Germinal center (tissue), 1 donor: ENCODE measurements at places on chromosomes 5 and 9.

GRCh38 chr5:74254257-74254656 is 386.3 kb downstream of the ENC1 start:
- no peak for DNase-seq

- DNase-seq: no peak
Measured at GRCh38 chr9:61670616-61671015, 480.8 kb downstream of the SPATA31A7 start.

DNA sequence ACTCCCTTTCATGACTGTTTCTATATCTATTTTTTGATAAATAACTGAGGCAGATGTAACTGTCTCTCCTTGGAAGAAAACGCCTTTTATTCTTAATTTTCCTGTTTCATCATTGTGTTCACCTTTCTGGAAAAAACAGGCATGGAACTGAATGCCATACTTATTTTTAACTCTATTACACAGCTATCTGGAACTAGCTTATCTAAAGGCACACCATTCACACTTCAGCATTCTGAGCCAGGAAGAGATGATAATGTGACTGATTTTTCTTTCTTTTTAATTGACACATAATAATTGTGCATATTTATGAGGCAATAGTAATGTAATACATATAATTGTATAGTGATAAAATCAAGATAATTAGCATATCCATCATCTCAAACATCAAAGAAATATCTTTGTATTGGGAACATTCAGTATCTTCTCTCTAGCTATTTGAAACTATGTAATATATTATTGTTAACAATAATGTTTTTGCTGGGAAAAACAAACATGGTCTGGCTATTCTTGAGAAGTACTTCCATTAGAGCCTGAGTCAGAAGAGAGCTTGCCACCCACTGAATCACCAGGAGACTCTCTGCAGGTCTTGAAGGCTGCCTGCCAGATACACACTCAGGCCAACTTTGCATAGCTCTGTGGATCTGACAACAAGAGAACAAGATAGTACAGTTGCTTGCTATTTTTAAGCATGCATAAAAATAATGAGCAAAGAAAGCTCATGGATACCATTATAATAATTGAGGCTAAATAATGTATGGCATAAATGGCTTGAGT is 501.0 kb upstream of the EDIL3 start:
- DNase-seq: no peak

DNA sequence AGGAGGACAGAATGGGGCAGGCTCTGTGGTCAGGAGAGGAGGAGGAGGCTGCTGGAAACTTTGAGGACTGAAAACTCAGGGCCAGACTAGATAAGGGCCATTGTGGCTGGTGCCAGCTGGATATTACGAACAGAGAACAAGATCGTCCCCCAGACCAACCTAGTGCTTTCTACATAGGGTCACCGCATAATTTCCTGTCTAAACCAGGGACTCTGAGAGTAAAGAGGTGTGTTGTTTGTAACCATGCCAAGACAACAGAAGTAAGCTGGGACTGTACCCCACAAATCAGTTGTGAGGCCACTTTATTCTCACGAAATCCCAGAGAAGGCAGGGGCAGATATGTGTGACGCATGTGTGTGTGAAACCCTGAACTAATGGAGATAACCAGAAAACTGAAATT is 20.3 kb upstream of the GFPT2 start:
- DNase-seq: no peak

DNA sequence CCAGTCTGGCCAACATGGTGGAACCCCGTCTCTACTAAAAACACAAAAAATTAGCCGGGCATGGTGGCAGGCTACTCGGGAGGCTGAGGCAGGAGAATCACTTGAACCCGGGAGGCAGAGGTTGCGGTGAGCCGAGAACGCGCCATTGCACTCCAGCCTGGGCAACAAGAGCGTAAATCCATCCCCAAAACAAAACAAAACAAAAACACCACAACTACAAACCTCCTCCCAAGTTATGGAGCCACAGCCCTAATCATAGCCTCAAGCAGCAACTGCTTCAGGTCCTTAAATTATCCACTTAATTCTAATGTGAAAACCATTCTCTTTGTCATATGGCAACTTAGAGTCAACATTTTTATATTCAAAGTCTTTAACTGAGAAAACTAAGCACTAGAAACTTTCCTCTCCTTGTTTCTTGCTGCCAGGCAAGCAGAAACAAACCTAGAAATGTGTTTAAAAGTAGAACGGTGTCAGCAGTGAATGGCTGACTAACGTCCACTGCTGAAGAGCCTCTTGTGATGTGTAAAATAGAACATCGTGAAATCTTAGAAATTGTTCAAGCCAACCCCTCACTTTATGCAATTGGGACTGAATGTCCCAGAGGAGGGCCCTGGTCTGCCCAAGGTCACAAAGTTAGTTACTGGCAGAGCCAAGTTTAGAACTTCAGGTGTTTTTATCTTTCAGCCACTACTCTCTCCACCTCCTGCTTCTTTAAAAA is 5.7 kb downstream of the TMEM245 start:
- no peak for DNase-seq

- no peak for DNase-seq
Measured at GRCh38 chr5:171593976-171594375, 174.5 kb downstream of the FGF18 start.

DNA sequence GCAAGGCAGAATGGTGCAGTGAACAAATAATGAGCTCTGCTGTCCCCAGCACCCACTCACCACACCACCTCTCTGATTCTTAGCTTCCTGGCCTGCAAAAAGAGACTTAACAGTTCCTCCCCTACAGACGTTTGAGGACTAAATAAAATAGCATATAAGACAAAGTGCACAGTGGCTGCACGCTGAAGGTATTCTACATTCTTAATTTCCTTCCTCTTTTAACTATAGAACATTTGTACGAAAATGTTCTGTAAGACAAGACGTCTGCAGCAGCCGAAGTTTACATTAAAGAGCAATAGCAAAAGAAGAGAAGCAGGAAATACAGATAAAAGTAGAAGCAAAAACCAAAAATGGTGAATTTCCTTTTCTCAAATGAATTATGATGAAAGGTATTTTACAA is 15.7 kb downstream of the FBN2 start:
- DNase-seq: no peak

DNA sequence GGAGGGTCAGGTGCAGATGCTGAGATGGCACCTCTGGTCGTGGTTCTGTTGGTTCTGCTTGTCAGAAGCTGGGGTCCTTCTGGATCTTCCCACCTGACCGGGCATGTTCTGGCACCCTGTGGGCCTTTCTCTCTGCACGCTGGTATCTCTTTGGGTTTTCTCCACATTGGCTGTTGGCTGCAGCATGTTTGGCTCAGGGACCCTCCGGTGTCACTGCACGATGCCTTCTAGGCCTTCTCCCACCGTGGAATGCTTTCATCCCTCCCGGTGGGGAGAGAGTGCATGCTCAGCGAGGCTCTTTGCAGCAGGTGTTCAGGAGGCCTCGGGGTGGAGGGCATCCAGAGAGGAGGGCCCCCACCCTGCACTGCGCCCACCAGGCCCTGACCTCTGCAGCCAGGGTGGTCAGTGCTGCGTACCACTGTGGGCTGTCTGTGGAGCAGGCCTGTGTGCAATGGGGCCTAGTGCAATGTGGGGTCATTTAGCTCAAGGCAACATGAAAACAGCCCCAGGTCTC is 119.4 kb downstream of the WNK2 start:
- no peak for DNase-seq

DNA sequence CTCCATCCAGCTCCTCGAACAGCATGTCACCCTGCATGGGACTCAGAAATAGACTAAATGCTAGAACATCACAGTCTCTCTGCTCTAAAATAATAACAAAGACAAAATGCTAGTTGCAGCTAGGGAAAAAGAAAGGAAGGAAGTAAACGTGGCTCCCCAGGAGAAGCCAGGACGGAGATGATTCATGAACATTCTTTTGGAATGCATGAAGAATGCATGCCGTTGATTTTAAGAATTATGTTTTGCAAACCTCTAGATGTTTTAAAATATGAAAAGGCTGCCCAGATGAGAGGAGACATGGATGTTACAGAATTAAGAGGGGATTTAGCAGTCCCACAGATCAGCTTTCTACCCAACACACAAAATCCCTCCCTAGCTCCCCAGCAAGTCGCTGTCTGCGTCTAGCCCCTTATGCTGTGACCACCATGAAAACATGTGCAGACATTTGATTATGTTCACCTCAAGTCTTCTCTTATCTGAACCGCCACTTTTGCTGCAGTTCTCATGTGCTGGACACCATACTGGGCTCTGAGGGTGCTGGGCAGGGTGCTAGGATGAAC is 139.4 kb upstream of the LMX1B start:
- no peak for DNase-seq

DNA sequence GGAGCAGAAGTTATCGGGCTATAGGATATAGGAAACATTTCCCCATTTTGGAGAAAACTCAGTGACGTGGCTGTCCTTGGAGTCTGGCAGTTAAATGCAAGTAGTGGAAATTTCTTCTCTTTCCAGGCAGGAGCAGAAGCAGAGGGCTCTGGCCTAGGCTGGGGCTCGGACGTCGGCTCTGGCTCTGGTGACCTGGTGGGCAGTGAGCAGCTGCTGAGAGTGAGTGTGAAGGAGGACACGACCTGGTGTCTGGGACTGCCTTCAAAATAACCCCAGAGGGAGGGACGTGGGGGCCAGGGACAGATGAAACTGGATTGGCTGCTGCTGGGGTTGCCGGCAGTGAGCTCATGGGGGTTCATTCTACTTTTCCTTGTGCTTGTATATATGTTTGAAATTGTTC is 79.5 kb downstream of the COL15A1 start:
- DNase-seq: no peak

GRCh38 chr9:129681924-129682323 is 16.5 kb downstream of the PRRX2 start:
- no peak for DNase-seq

GRCh38 chr5:88193896-88194295 is 74.7 kb downstream of the TMEM161B start:
- no peak for DNase-seq

- no peak for DNase-seq
Measured at GRCh38 chr9:88458716-88459465, 70.6 kb downstream of the SPIN1 start.

- no peak for DNase-seq
Measured at GRCh38 chr9:136365775-136366222, 2.3 kb upstream of the DNLZ start.

GRCh38 chr5:108878756-108879155 is 131.1 kb downstream of the FER start:
- no peak for DNase-seq

DNA sequence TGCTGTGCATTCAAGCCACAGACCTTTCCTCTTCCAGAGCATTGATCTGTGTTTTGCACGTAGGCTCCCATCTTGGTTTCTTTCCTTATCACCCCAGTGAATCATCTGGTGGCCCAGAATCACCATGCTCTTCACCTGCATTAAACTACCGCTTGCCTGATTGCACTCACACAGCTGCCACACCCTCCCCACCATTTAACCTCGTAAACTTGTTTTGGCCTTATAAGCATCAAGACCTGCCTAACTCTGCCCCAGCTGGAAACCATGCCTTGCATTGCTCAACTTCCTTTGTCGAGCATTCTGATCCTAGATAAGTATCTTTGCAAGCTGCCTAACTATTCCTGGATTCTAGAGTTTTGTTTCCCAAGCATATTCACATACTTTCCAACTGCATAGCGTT is 369.6 kb upstream of the SEMA6A start:
- DNase-seq: no peak

GRCh38 chr9:97518909-97519307 is 17.4 kb downstream of the TMOD1 start:
- DNase-seq: no peak

GRCh38 chr5:102288630-102289029 is 7.5 kb downstream of the SLCO4C1 start:
- DNase-seq: no peak

- DNase-seq: no peak
Measured at GRCh38 chr9:96719521-96719920, 58.4 kb downstream of the ZNF510 start.

DNA sequence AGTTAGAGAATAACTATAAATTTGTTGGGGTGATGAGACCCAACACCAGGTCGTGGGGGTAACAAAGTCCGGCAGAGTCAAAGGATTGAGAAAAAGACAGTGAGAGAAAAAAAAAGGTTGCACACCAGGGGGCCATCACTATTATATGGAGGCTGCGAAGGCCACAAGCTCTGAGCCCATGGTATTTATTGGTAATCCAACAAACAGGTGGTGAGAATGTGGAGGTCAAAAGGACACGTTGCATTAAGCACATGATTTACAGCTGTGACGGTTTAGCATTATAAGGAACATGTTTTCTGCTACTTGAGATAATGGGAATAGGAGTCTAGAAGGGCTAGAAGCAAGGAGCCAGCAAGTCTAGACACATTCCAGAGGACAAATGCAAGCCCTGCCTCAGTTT is 2202.2 kb upstream of the C9orf72 start:
- no peak for DNase-seq

DNA sequence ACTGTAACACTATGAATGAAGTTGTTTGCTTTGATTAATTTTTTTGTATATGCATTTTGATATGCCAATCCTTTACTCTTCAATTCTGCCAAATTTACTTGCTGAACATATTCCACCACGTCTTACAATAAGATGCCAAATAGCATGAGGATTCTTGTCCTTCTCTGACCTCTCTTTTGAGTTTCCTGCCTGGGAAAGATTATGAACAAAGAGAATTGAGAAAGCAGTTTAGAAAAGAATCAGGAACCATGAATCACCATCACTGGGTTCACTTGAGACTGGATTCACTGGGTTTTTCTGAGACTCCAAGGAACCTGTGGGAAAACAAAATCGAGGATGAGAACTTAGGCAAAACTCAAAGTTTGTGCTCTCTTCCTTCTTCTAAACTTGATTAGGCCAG is 256.5 kb downstream of the CETN3 start:
- DNase-seq: no peak

DNA sequence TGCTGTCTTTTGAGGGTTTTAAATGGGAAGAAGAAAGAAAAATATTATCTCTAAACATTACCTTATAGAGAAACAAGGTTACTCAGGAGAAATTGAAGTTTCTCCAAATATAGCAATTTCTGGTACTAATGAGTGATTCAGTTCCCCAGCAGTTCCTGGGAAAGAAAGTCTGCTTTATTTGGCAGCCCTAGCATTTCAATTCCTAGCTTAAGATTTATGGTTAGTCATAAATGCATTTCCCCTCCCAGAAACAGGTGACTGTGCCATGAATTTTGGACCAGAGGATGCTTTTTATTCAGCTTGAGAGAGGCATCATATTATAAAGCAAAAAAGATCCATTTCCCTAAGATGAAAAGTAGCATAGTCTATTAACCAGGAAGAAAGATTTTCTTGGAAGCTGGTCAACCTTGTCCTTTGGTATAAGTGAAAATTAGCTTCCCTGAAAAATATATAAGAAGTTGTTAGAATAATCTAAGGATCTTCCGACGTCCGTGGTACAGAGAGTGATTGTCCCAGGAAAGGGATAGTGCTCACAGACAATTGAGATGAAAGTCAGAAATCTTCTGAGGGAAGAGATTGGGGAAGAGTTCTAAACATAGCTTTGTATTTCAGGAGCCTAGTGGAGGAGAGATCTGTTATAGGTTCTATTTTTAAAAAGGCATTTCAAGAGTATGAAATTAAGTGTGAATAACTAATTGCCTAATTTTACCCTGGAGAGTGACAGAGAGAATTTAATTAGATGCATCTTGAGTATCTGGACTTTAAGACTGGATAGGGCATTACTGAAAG is 164.9 kb downstream of the ESM1 start:
- DNase-seq: no peak

GRCh38 chr9:127263664-127264063 is 910 bp upstream of the GARNL3 start:
- DNase-seq: no peak
